ENCODE measurements at places on chromosomes 1 and 21.

DNA sequence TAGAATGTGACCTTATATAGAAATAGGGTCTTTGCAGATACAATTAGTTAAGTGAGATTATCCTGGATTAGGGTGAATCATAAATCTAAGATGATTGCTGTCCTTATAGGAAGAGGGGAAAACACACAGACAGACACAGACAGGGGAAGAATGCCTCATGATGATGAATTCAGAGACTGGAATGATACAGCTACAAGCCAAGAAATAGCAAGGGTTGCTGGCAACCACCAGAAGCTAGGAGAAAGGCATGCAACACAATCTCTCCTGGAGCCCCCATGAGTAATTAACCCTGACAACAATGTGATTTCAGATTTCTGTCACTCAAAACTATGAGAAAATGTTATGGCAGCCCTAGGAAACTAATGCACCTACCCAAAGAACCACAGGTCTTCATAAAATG lies 19.1 kb upstream of the PPIH start:
- DNase-seq, result no peak

DNA sequence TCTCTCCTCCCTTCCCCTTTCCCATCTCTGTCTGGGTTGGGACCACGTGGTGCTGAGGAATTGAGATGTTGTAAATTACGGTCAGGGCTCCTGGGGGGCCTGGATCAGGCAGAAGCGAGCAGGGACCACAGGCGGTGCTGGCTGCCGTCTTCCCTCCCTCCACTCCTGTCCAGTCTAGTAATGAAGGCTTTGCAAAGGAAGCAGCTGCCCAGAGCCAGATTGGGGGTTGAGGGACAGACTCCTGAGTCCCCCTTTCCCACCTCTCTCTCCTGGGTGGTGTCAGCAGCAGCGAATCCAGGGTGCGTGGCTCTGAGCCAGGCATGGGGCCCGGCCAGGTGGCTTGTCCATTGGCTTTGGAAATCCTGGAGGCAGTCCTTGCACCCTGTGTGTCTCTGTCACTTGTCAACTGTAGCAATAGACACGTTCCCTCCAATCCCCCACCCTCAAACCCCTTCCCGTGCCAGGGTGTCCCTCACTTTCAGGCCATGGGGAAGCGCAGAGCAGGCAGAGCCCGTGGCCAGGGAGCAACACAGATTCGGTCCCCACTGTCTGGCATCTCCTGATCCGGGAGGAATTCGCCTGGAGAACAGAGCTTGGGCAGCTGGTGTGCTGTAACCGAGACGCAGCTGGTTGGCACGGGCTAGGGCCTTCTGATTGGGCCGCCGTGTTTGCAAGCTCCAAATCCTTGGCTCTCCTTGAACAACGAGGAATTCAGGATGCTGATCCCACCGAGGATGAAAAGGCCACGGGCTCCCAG lies 64.8 kb upstream of the WNT4 start:
- no peak for DNase-seq

DNA sequence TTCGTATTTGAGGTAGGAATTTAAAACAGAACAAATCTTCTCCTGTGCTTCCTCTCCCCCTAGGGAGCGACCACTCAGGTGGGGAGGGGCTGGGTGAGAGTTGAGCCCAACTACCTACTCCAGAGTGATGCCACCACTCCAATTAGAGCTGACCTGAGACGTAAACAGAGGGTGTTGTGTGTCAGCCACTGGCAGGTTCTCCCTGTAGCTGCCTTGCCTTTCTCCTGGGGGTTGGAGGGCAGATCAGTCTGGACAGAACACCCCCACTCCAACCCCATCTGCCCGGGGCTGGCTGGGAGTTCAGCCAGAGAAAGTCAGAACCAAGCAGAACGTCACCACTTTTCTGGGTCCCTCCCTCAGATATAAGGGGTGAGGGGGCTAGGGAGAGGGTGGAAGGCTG lies 2.0 kb downstream of the HPDL start:
- DNase-seq, result no peak

DNA sequence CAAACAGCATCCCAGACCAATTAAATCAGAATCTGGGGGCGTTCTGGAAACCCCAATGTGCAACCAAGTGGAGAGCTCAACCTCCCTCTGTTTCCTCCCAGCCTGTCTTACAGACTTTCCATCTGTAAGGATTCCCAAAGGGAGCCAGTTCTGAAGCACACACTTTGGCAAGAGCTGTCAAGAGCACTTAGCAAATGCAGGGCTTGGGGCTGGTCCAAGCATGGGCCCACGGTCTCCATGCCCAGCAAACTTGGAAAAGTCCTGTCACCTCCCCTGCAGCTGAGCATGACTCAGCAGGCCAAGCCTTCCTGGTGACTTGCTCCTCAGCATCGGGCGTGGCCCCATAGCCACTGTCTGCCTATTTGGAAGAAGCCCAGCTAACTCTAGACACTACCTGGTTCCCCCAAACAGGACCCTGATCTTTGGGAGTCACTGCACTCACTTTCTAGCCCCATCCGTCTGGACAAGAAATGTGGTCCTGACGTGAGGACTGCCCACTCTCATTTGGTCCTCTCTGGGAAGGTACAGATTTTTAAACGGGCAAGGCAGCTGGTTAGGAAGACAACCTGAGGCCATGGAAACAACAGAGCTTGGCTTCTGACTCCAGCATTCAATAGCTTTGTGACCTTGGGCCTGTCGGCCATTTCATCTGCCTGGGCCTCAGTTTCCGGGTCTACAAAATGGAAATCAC lies 16.9 kb downstream of the SLC2A1 start:
- no peak for DNase-seq

GRCh38 chr1:227922501-227923352 lies 25.0 kb downstream of the WNT9A start:
- DNase-seq, result no peak

GRCh38 chr1:241213139-241213538 lies 143.9 kb downstream of the RGS7 start:
- DNase-seq, result no peak

Data from glomerular endothelial cell (primary cell).